ELF-1 (cell line): ENCODE measurements at places on chromosomes 7 and 10.
A peak's percentile ranks its signal among the peaks of the same experiment; 100 is the strongest.

GRCh38 chr7:113000316-113001020, 86.2 kb downstream of the GPR85 start:
- no peak for DNase-seq

GRCh38 chr7:116271161-116271913, 61.0 kb downstream of the TES start:
- DNase-seq, result no peak

- DNase-seq, result no peak
These were observed 35.3 kb downstream of the DIP2C start for GRCh38 chr10:653991-654646.

- DNase-seq, result peak; percentile 94
These were observed 81.8 kb upstream of the FAM204A start for GRCh38 chr10:118423800-118424442.

DNA sequence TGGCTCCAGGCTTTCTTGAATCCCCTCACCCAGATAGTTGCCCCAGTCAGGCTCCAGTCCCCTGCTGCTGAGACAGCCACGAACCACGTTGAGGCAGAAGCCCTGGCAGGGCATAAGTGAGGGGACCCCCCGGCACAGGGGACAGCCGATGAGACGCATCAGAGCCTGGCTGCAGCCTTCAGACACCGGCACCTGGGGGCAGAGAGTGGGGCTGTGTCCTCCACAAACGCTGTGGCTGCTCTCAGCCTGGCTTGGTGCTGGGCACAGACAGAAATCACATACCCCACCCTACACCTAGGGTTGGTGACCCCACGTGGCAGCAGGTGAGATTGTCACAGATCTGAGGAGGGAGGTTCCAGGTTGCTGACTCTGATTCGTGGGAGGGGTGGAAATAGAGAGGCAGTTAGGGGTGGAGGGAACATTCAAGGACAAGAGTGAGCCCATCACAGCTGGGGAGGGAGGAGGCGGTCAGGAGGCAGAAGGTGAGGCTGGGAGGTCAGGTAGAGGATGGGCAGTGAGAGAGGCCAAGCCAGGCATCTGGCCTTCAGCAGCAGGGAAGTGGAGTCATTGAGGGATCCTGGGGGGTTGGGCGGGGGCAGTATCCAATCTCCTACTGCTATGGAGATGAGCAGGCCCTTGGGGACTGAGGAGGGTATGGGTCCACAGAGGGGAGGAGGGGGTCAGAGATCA, 3.2 kb downstream of the GPC2 start:
- no peak for DNase-seq

GRCh38 chr7:99730238-99730810, 4.7 kb downstream of the CYP3A7 start:
- no peak for DNase-seq

DNA sequence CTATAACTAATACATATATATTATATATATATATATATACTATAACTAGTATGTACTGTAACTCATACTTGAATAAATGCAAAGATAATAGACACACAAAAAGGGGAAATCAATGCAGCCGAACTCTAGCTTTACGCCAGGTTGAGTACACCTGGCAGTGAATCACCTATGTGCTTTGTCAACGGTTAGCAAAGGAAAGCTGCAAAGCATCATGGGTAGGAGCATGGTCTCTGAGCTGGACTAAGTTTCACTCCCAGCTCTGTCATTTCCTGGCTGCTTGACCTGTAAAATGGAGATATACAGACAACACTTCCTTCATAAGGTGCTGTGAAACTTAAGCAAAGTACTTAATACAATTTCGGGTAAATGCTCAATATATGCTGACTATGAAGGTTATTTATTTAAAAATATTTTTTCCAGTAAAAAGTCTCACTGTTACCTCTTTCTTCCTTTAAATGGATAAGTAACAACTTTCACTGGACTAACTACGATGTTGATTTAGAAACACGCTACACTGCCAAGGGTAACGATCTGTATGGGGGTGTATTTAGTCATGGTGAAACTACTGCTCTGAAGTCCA, 61.7 kb upstream of the ITGA8 start:
- no peak for DNase-seq

DNA sequence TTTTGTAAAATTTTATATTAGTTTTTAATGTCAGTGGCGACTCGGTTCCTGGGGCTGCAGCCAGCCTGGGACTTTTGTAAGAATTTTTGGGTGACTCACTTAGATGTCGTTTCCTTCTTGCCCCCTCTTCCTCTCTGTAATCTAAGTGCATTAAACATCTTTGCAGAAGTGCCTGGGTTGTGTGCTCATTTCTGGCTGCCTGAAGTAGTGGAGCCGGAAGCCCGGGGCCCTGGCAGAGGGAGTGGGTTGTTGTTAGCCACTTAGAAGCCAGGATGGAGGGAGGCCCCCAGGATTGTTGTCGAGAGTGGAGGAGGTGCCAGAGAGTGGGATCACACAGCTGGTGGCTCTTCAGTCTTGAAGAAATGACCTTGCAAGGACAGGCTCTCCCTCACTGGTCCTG, 11.0 kb upstream of the TRIM8 start:
- no peak for DNase-seq

GRCh38 chr10:58241346-58241745, 26.3 kb downstream of the IPMK start:
- no peak for DNase-seq

DNA sequence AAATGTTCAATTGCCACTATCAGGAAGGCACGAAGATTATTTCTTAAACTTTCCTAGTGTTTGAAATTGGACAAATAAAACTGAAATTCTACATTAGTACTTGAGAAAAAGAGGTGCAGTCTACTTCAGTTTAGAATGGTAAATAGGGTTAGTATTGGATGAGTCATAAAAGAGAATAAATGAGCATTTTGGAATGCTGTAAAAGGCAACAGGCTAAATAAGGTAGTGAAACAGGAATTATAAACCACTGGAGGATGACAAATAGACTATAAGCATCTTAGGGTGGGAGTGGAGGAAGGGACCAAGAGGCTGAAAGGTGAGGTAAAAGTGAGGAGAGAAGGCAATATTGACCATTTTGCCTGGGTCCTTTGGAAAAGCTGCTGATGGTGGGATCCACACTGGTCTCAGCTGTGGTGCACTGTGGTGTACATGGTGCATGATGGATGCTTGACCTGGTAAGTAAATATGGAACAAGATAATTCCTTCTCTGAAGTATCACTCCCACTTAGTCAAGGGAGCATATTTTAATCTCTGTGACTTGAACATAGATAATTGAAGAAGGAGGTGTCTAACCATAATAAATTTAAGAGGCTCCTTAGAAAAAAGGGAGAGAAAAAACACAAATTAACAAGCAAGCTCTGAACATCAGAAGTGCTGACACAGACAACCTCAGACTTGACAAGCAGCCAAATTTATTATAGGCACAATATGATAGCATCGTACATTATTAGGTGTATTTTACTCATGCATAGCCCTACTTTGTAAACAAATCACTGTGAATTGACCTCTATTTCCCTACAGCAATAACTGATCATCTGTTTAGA, 76.4 kb upstream of the SCIN start:
- no peak for DNase-seq

DNA sequence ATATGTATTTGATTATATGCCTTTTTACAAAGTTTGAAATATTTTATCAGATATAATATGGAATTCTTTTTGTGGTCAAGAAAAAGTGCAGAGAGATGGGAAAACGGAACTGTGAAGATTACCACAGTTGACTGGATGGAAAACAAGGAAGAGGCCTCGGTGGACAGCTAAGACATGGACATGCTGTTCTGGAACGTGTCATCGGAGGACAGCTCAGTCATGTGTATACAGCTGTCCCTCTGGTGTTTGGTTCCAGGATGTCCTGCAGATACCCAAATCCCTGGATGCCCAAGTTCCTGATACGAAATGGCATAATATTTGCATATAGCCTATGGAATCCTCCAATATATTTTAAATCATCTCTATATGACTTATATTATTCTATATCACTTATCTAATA, 49.4 kb downstream of the TRIL start:
- no peak for DNase-seq

GRCh38 chr10:64733980-64734379, 1212.8 kb downstream of the REEP3 start:
- DNase-seq, result no peak

GRCh38 chr7:29980151-29980550, 9.4 kb downstream of the SCRN1 start:
- DNase-seq, result no peak

DNA sequence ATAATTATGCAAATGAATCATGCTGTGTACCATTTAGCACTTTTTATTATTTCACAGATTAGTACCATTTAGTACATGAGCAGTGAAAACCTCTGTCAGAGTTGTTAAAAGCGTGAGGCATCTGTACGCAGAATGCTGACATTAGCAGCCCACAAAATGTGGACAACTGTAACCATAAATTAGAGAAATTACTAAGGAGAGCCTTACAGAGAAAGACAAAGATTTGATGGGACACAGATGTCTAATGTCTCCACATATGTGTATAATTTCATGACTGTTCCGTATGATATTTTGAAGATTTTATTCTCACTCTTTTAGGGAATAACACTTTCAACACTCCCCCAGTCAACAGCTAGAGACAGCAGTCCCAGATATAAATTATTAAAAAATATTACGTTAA, 414.0 kb upstream of the ANKRD30A start:
- no peak for DNase-seq

DNA sequence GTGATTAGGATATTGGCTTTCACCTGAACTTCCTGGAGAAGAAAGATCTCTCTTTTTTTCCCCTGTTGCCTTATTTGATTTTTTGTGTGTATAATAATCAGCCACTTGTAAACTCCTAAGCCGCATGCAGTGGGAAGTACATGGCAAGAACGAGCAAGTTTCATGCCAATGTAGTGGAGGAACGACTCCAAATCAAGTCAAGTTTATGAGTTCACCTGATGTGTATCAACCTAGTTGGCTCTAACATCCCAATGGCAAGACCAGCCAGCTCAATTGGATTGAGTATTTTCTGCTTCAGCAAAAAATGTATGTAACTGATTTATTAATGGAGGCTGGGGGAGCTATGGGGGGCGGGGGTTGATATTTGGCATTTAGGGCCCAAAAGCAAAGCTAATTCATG, 65.5 kb upstream of the LYZL1 start:
- no peak for DNase-seq

GRCh38 chr7:63080406-63080805, 918.2 kb upstream of the ZNF722 start:
- DNase-seq, result no peak

DNA sequence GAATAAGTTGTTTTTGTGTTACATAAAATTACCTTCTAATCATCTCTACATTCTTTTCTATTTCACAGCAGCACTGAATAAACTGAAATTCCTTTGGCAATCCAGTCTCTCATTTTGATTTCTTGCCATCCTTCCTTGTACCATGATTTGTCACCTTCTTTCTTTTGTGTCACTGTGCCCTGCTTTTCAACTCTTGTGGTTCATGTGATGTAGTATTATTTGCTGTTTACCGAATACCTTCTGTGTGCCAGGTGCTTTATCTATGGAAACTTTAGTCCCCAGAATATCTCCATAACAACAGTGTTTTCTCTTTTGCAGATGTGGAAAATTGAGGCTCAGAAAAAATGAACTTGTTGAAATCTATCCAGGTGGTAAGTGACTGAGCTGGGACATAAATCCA, 220.3 kb downstream of the STK31 start:
- no peak for DNase-seq

DNA sequence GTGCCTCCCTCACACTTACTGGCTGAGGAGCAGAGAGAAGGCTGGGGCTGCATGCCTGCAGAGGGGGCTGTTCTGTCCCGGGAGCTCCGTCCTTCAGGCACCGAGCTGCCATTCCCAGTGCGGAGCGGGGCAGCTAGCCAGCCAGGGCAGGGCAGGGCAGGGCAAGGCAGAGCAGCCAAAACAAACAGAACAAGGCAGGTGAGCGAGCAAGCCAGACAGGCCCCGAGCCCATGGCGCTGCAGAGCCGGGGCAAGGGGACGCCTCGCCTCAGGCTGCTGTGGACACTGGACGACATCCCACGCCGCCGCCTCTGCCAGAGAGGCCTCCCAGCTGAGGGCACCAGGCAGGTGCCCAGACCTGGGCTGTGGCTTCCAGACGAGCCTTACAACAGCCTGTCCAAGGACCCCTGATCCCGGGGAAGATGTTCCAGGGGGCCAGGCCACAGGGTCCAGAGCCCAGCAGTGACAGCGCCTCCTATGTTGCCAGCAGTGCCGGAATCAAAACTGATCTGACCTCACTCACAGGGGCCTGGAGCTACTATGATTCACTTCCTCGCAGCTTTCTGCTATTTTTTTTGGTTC, 8.2 kb upstream of the NDST2 start:
- peak; percentile 28 for DNase-seq

- no peak for DNase-seq
These were observed 2.1 kb upstream of the MSMB start for GRCh38 chr10:46048152-46048551.

DNA sequence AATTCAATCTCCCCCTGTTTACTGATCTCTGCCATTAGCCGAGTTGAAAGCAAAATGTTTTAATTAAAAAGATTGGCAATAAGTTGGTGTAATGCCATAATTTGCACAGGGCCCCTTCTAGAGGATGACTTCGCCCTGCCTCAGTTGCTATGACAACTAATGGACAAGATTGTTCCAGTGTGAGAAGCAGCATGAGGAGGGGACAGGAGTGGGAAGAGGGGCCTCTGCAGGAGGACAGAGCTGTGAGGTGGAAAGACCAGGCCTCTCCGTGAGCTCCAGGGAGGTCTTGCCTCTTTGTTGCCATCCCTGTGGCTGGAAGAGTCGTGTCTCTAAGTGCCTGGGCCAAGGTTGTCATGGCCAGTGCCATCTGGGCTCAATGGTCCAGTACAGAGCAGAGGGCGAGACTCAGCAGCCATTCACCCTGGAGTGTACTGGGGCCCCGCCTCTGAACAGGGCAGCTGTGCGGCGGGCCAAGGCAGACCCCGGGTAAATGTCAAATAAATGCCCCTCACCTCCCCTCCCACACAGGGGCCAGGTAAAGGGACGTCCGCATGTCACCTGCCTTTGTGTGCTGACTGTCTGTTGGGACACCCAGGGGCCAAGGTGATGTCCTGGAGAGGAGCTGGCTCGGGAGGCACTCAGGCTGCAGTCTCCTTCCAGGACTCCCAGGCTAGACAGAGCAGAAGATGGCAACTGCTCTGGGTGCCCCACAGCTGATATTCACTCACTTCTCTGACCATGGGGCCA, 97.0 kb upstream of the RET start:
- DNase-seq, result no peak

DNA sequence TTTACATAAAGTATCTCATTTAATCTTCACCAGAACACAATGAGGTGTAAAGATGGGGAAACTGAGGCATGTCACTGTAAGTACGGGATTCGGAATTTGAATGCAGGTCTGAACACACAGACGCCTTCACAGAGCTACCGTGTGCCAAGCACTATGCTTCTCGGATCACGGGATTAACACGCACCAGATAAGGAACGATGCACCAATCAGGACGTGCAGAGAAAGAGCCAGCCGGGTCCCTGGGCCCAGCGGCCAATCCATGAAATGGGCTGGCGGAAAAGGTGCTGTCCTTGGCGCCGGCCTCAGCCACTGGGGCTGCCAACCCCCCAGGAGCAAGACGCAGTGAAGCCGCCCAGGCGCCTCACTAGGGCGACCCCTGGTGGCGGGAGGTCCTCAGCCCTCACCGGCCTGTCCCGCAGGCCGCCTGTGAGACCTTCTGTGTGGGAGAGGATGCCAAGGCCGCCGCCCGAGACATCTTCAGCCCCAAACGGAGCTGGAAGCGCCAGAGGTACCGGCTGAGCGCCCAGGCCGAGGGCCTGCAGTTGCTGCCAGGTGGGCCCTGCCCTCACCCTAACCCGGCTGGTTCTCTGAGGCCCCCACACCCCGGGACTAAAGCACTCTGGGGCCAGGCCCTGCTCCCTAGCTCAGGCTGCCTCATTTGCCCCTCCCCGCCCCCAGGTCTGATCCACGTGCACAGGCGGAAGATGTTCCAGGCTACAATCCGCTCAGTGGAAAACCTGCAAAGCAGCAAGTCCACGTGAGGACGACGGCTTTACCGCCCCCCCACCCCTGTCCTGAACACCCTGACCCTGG, 15.6 kb downstream of the ATG9B start:
- peak; percentile 96 for DNase-seq
